ENCODE measurements at places on chromosomes 7 and 10.

DNA sequence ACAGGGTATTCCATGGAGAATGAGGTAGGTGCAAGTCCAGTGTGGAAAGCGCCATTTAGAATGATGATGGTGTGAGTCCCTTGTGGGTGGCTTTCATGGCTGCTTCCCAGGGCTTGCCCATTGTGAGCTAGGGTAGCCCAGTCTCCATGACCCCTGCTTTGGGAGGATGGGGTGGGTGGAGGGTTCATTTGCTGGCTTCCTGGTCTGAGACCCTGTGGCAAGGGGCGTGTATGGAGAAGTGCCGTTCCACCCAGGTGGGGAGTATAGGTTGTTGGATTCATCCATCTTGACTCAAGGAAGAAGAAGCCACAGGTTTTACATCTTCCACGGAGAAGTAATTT is 27.7 kb downstream of the CCM2 start:
- no peak for DNase-seq

DNA sequence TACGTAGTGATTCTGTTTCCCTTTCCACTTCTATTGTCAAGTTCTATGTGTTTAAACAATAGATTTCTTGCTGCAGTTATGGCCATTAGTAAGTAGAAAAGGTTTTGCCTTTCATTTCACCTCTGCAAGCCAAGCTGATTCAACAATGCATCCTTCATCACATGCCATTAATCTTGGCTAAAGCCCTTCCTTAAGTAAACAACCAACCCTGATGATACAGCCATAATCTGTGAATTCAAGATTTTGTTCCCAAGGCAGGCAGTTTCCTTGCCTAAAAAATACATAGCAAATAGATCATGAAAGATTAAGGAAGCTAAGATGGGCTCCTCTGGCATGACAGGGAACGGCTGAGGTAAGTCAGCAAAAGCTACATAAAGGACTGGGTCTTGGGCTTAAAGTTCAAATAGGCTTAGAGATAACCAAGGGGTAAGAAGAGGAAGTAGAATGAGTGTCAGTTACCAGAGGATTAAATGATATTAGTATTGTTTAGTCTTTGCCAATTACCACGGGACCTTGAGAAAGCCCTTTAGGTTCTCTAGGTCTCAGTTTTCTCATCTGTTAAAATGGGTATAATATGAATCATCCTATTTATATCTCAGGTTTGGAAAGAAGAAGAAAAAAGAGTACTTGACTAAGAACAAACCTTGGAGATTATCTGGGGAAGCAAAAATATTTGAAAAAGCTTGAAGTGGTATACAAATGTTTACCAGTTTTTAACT is 35.9 kb upstream of the ANK3 start:
- DNase-seq = no peak

DNA sequence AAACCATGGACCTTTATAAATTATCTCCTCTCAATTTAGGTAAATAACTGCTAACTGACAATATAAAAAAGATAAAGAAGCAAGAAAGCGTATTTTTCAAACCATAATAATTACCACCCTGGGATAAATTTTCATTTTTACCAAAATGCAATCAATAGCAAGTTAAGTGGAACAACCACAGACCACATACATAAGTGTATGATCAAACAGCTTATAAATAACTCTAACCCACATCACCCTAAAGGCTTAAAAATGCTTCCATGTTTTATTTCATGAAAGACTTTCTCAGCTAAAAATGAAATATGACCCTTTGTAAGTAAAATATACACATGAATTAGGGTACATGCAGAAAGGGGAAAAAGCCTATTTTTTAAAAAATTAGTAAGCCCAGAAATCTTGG is 156.5 kb downstream of the SGMS1 start:
- DNase-seq = no peak

DNA sequence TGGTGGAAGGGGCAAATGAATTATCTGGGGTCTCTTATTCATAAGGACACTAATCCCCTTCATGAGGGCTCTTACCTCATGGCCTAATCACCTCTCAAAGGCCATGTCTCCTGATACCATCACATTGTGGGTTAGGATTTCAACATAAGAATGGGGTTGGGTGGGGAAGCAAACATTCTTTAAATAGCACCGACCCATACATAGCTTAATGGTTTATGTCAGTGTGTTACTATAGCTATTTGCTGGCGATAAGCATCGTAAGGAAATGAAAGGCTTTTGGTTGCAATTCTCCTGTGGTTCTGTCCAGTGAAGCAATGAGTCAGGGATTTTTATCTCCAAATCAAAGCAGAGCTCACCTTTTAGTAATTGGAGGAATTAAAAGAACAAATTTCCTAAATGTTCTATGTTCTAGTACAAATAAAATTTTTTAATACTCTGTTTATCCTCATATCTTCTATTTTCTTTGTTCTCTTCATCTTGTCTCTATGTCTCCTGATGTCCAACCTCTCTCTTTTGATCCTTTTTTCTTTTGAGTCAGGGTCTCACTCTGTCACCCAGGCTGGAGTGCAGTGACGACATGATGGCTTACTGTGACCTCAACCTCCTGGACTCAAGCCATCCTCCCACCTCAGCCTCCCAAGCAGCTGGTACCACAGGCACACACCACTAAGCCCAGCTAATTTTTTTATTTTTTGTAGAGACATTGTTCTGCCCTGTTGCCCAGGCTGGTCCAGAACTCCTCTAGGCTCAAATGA is 57.0 kb upstream of the GLCCI1 start:
- no peak for DNase-seq

- peak; percentile 45 for DNase-seq
Measured at GRCh38 chr10:11678074-11678793, 63.9 kb upstream of the ECHDC3 start.

GRCh38 chr7:136953386-136953785 is 84.9 kb downstream of the CHRM2 start:
- DNase-seq = no peak

DNA sequence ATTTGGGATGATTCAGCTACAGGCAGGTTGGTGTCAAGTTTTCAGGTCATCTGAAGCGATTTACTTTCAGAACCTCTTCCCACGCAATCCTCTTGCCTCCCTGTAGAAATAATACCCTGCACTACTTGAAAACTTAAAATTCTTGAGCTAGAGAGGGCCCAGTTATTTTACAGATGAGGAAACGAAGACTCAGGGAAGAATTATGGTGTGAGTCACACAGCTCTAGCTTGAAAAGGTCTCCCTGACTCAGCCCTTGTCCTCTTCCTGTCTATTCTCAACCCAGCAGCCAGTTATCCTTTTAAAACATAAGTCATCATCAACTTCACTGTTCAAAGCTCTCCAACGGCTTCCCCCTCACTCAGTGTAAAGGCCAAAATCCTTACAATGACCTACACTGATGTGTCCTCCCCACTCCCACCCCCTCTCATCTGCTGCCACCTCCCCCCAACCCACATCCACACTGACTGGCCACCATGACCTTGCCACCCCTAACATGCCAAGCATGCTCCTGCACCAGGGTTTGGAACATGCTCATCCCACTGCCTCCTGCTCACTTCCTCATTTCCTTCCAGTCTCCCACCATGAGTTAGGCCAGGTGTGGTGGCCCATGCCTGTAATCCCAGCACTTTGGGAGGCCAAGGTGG is 3.4 kb downstream of the DNMBP start:
- peak; percentile 63 for DNase-seq

GRCh38 chr7:422886-423225 is 96.8 kb downstream of the PDGFA start:
- DNase-seq = no peak

DNA sequence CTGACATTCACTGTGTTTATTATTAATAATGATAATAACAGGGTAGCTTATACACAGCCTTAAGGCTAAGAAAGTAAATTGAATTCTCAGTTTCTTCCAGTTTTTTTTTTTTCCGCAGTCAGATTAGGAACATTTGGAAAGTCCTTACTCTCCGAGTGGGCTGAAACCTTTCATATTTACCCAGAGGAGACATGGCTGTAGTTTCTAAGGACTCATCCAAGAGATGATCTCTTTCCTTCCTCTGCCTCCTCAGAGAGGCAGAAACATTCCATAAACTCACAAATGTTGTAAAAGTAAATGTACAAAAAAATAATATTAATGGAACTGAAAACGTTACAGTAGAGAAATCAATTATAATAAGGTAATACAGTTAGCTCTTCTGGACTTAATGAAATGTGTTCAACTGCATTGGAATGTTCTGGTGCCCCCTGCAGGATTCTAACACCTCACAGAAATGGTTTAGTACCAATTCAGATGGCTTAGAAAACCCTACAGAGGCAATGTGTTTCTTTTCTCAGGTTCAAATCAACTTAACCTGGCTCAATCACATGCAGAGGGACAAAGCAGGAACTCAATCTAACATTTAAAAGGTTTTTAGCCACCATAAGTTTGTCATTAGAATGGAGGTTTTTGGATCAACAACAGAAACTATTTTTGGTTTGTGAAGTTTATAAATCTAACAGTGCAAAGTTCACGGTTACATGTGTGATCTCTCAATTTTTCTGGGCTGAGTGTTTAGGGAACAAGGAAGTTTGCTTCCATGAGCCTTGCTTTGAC is 71.7 kb downstream of the ICA1 start:
- DNase-seq = peak; percentile 27

- DNase-seq = no peak
Measured at GRCh38 chr7:16070806-16071205, 350.5 kb downstream of the CRPPA start.

DNA sequence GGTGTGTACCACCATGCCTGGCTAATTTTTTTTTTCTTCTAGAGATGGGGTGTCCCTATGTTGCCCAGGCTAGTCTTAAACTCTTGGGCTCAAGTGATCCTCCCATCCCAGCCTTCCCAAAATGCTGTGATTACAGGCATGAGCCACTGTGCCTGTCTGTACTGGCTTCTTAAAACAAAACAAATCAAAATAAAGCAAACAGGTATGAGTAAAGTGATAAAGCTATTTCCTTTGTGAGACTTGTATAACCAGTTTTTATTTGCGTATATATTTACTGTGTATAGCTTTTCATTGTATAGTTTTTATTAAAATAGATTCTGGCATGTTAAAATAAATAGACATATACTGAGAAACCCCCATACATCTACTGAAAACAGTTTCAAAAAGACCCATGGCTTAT is 14.3 kb downstream of the LCOR start:
- DNase-seq = no peak

DNA sequence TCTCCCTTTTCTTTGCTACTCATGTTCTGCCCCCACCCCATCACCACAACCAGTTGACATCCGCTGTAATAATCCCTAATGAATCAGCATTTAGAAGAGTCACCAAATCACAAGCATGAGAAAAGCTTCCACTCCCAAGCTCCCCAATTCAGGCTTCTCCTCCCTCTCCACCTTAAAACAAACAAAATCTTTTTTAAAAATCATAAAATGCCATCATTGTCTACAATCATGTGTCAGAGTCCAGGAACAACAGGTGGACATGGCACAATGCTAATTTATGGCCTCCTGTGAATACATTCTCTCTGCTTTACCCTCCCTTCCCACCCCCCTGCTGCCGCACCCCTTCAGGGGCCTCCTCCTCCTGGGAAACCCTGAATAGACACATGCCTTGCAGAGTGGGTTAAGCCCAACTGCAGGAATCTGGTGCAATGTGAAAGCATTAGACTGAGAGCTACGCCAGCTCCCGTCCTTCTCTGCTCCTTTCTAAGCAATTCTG is 3.7 kb downstream of the LRRC4 start:
- DNase-seq = no peak

DNA sequence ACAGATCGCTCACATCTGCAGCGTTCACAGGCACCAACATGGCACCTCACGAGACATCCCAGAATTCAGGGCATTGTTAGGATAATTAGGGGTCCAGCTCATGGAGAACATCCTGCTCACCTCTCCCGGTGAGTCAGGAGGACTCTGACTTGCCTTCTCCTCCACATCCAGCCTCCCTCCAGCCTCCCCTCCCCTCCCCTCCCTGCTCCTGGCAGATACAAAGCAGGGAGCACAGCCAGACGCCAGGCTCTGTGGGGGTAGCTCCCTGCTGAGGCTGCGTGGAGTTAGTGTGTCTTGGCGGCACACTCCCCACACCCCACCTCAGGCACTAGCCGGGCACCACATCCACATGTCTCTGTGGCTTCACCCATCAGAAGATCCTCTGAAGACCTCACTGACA is 320.6 kb downstream of the CXCL12 start:
- no peak for DNase-seq

- peak; percentile 90 for DNase-seq
Measured at GRCh38 chr7:38169847-38170246, 8.2 kb upstream of the STARD3NL start.

- DNase-seq = no peak
Measured at GRCh38 chr10:103534621-103535498, 41.4 kb downstream of the NEURL1 start.

All from inflammatory macrophage treated with lipopolysaccharide for 1 hour (primary cell).